Upper lobe of left lung (tissue), 6 donors: ENCODE measurements at places on chromosomes 2 and 18. TPM values are rescaled to one million over a fixed set of nuclear protein-coding genes. Genes with fewer than 3 reads are reported as not detected.

DNA sequence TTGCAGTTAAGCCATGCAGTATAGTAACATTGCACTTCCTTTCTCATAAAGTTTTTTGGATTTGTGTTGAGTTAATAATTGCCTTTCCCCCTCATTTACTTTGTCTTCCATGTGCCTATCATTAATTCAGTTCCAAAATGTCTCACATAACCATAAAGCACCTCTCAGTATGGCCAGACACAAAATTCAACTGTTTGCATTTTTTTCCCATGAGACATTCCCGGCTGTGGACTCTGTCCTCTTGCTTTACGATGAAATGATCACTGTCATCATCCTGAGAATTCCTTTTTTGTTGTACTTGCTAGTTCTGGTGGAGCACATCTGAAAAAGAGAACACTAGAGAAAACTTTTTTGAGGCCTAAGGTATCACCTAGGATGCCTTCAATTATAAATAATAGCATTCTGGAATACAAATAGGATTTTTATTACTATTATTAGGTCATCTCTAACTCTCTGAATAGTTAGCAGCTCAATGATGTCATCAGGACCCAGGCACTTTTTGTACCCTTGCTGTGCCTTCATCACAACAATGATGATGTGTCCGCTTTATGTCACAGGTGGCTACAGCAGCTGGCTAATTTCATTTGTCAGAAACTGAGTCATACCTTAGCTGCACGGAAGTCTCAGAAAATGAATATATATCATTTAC lies 8.5 kb upstream of the ATP8B1 start:
- no peak overlapping the region for H3K4me3 ChIP-seq
- H3K4me1 ChIP-seq: peaks cover 9% of the 10 kb centered on the region
- H3K27me3 ChIP-seq: no peaks in the 10 kb centered on the region
- no peaks in the 10 kb centered on the region for H3K36me3 ChIP-seq
- no peak for DNase-seq

DNA sequence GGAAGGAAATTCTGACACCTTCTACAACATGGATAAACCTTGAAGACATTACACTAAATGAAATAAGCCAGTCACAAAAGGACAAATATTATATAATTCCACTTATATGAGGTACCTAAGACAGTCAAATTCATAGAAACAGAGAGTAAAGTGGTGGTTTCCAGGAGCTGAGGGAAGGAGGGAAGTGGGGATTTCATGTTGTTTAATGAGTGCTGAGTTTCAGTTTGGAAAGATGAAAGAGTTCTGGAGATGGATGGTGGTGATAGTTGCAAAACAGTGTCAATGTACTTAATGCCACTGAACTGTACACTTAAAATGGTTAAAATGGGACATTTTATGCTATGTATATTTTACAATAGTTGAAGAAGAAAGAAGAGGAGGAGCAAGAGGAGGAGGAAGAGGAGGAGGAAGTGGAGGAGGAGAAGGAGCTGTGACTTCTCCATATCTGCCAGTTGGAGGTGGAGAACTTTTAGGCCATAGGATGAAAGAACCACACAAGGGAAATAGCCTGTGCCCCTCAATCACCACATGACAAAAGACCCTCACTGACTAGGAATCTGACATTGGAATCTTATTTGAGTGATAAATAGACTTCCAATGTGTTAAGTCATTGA lies 55.3 kb upstream of the LGALSL start:
- peaks cover 31% of the 10 kb centered on the region for H3K4me1 ChIP-seq
- H3K27ac ChIP-seq: no peak overlapping the region
- no peaks in the 10 kb centered on the region for H3K36me3 ChIP-seq
- no peaks in the 10 kb centered on the region for H3K27me3 ChIP-seq
- no peak for DNase-seq
- no peak overlapping the region for H3K4me3 ChIP-seq

The CCDC85A gene
- 41.7 TPM for total RNA-seq

The SFXN5 gene
- total RNA-seq: 13.0 TPM

The HRH4 gene
- total RNA-seq: not detected

- peak; percentile 29 for DNase-seq
- no peaks in the 10 kb centered on the region for H3K27me3 ChIP-seq
- no peak overlapping the region for H3K4me3 ChIP-seq
- no peaks in the 10 kb centered on the region for H3K4me1 ChIP-seq
- H3K27ac ChIP-seq: no peak overlapping the region
- H3K36me3 ChIP-seq: no peaks in the 10 kb centered on the region
Measured at GRCh38 chr2:43005245-43005974, 213.0 kb upstream of the HAAO start.

The FN1 gene
- 1,132 TPM for total RNA-seq

- no peak for DNase-seq
- no peak overlapping the region for H3K4me3 ChIP-seq
- no peaks in the 10 kb centered on the region for H3K4me1 ChIP-seq
Measured at GRCh38 chr2:30978044-30978443, 160.2 kb downstream of the GALNT14 start.

DNA sequence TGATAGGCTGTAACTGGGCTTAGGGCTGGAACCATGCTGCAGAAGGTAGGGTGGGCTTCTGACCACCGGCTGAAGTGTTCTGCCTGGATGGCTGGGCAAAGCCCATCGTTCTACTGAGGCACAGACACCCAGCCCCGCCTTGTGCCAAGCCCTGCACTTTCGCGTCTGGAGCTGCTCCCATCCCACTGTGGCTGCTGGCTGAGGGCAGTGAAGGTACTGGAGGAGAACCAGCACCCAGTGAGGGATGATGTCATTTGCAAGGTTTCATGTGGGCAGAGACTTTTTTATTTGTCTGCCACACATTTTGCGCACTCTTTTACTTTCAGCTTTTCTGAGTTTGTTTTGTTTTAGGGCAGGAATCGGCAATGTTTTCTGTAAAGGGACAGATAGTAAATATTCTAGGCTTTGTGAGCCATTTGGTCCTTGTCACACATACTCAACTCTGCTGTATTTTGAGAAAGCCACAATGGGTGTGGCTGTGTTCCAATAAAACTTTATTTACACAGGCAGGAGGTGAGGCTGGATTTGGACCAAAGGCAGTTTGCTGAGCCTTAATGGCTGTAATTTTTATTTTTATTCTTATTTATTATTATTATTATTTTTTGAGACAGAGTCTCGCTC lies 85.6 kb downstream of the ASB1 start:
- no peaks in the 10 kb centered on the region for H3K4me1 ChIP-seq
- no peaks in the 10 kb centered on the region for H3K27me3 ChIP-seq
- no peak for DNase-seq
- H3K27ac ChIP-seq: no peak overlapping the region

- H3K36me3 ChIP-seq: no peaks in the 10 kb centered on the region
- H3K27ac ChIP-seq: no peak overlapping the region
- H3K4me3 ChIP-seq: no peak overlapping the region
Measured at GRCh38 chr18:22690556-22690955, 242.6 kb upstream of the RBBP8 start.

The CTAGE1 gene
- total RNA-seq: not detected

The NDUFS1 gene
- 57.3 TPM for total RNA-seq

- H3K27ac ChIP-seq: no peak overlapping the region
- no peaks in the 10 kb centered on the region for H3K27me3 ChIP-seq
- no peak for DNase-seq
- no peaks in the 10 kb centered on the region for H3K36me3 ChIP-seq
- H3K4me1 ChIP-seq: no peaks in the 10 kb centered on the region
Measured at GRCh38 chr2:41791523-41791922, 256.3 kb upstream of the PKDCC start.

DNA sequence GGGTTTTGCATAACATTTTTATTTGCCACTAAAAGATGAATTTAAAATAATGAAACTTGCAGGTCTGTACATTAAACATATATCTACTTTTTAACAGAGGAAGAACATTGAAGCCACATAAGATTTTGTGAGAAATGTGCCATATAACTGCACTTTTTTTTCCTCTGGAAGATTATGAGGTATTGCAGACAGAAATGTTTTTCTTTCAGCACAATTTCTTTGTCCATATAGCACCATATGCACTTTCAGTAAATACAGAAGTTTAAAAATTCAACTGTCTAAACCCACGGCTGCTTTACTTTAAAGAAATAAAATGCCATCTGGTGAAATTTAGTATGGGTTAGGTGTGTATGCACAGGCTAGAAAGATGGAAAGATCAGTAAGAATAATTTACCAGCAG lies 470 bp upstream of the FAP start:
- H3K4me3 ChIP-seq: no peak overlapping the region
- H3K4me1 ChIP-seq: peaks cover 4% of the 10 kb centered on the region
- no peaks in the 10 kb centered on the region for H3K36me3 ChIP-seq
- DNase-seq: no peak
- no peaks in the 10 kb centered on the region for H3K27me3 ChIP-seq

DNA sequence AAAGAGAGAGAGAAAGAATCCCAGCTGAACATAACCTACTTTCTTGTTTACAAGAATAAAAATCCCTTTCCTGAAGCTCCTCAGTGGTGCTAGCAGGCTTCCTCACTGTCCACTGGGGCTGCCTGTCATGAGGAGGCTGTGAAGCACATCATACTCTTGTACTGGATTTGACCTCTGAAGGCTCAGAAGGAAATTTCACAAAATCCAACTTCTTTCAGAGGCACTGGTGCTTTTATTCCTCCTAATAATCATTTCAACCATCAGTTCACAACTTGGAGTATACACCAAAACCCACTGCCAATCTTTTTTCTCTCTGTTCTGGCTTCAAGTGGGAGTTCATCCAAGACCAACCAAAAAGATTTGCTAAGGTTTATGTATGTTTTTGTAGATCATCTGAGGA lies 48.5 kb downstream of the TMX3 start:
- no peaks in the 10 kb centered on the region for H3K27me3 ChIP-seq
- no peak overlapping the region for H3K27ac ChIP-seq
- no peaks in the 10 kb centered on the region for H3K36me3 ChIP-seq
- H3K4me1 ChIP-seq: no peaks in the 10 kb centered on the region
